ENCODE measurements at places on chromosomes 13 and 19.

- DNase-seq: no peak
Measured at GRCh38 chr19:3514930-3515329, 8.8 kb downstream of the FZR1 start.

GRCh38 chr19:55406826-55407549 lies 600 bp downstream of the UBE2S start:
- no peak for DNase-seq

GRCh38 chr13:78239714-78240113 lies 321.1 kb upstream of the EDNRB start:
- no peak for DNase-seq

GRCh38 chr13:21641629-21642028 lies 29.2 kb upstream of the FGF9 start:
- DNase-seq: no peak

GRCh38 chr13:83297586-83298290 lies 584.5 kb downstream of the SLITRK1 start:
- DNase-seq: no peak

DNA sequence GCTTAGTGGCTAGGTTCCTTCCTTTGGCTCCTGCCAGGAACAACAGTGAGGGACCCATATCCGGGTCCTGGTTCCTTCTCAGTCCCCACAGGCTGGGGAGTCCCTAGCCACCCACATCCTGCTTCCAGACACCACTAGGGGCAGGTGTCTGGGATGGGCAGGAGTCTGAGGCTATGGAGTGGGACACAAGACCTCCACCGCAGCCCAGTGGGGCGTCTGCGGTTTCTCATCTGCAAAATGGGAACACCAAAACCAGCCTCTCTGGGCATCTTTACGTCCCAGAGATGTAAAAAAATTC lies 879 bp upstream of the FCGBP start:
- no peak for DNase-seq

GRCh38 chr13:97911311-97912138 lies 42.0 kb upstream of the IPO5 start:
- DNase-seq: no peak

- DNase-seq: no peak
Measured at GRCh38 chr13:109465148-109465547, 321.2 kb downstream of the IRS2 start.

- DNase-seq: no peak
Measured at GRCh38 chr13:22451327-22451741, 729.4 kb upstream of the SGCG start.

DNA sequence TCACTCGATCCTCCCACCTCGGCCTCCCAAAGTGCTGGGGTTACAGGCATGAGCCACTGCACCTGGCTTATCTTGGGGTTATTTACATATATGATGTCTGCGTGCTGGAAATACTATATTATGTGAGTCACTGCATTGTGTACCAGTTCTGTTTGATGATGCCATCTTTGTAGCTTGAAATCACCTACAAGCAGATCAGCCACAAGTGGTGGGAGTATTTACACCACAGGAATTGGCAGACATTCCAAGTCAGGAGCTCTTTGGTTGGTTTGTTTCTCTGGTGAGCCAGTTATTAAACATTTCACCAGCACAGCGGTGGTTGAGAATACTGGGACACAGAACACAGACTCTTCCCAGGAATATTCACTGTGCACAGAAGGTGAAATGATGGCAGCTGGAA lies 4.5 kb upstream of the TIMM44 start:
- no peak for DNase-seq

DNA sequence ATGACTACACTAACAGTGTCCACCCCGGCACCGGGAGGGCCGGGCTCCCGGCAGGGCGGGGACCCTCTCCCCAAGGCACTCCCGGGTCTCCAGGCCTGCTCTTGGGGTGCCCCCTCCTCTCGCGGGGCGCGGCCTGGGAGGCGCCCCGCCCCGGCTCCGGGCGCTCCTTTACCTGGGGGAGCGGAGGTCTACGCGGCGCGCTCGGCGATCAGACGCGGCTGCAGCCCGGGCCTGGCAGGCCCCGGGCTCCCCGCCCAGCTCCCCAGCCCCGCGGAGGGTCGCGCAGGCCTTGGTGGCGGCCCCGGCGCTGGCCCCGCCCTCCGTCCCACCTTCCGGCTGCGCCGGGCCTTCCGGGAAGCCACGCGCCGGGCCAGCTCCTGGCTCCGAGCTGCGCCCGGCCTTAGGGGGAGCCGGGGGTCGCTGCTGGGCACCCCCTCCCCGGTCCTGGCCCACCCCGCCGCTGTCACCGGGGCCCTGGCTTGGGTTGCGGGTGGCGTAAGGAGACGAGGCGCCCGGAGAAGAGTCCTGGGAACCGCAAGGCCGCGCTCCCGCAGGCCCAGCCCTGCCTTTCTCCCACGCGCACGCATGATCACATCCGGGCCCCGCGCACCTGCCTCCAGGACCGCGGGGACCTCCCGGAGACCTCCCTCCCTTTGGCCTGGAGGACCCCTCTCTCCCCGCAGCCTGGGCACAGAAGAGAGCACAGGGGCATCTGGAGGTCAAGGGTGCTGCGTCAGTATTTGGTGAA lies at the start of gene C19orf12:
TSS of gene C19orf12 (minus strand) at position 309 of the 748 bp plus-strand sequence. CDS start 6,848 bp downstream, outside the sequence.
- no peak for DNase-seq

All from breast epithelium (tissue), 4 donors.